ENCODE measurements at places on chromosomes 16 and 17. TPM values are rescaled to one million over a fixed set of nuclear protein-coding genes. Genes with fewer than 3 reads are reported as not detected.

DNA sequence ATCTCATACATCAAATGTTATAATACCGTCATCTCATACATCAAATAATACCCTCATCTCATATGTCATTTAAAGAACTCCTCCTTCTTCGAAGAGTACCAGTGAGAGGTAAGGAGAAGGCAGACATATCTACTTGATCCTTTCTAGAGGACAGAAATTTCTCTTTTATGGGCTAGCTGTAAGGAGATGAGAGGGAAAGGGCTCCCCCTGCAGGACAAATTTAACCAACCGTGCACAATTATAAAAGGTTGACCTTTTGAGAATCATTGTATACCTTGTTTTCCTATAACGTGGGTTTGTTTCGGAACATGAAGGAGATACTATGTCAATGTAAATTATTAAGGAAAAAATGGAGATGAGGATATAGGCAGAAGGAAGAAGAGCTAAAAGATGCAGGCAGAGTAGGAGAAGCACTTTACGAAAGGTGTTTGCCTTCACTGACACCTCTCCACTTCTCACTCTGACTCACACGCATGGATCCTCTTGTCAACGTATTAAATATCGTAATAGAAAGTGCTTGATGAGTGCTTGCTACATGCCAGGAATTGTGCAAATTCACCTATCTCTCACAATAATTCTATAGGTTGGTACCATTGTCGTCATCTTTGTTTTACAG lies 465.9 kb upstream of the ERCC4 start:
- no peak for DNase-seq

GRCh38 chr16:51450909-51451308 lies 299.8 kb upstream of the SALL1 start:
- DNase-seq, result no peak

DNA sequence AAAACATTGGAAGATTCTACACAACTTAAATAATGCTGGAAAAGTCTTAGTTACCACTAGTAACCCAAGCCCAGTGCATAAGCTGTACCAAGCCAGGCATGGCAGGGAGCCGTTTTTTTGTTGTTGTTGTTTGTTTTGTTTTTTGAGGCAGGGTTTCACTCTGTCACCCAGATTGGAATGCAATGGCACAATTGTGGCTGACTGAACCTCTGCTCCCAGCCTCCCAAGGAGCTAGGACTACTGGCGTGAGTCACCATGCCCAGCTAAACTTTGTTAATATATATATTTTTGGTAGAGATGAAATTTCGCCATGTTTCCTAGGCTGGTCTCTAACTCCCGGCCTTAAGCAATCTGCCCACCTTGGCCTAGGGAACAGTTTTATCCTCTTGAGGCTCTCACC lies 564 bp upstream of the TMIGD1 start:
- DNase-seq, result no peak

GRCh38 chr17:18896146-18896545 lies 38.2 kb downstream of the PRPSAP2 start:
- DNase-seq, result no peak

Gene ST6GALNAC1
- polyA plus RNA-seq, result 0.61 TPM

Gene ZG16B
- 0.47 TPM for polyA plus RNA-seq

Gene CDH5
- polyA plus RNA-seq, result 65.2 TPM
